ENCODE measurements at places on chromosomes 13 and 19. TPM values are rescaled to one million over a fixed set of nuclear protein-coding genes. Genes with fewer than 3 reads are reported as not detected.

The LRRC25 gene
- total RNA-seq = 0.48 TPM

The RDH8 gene
- not detected for total RNA-seq

The SEMA6B gene
- 2.0 TPM for total RNA-seq

The DHPS gene
- 34.1 TPM for total RNA-seq

GRCh38 chr13:34107806-34108205, 289.9 kb downstream of the RFC3 start:
- no peak for ATAC-seq

- ATAC-seq = peak; percentile 14
Observed at GRCh38 chr19:33260628-33261418, 35.2 kb upstream of the SLC7A10 start.

The LILRA6 gene
- total RNA-seq = not detected

GRCh38 chr13:45529758-45530157, 65.0 kb downstream of the COG3 start:
- ATAC-seq = no peak

The ADGRE3 gene
- 0.12 TPM for total RNA-seq

The PLPPR3 gene
- total RNA-seq = not detected

DNA sequence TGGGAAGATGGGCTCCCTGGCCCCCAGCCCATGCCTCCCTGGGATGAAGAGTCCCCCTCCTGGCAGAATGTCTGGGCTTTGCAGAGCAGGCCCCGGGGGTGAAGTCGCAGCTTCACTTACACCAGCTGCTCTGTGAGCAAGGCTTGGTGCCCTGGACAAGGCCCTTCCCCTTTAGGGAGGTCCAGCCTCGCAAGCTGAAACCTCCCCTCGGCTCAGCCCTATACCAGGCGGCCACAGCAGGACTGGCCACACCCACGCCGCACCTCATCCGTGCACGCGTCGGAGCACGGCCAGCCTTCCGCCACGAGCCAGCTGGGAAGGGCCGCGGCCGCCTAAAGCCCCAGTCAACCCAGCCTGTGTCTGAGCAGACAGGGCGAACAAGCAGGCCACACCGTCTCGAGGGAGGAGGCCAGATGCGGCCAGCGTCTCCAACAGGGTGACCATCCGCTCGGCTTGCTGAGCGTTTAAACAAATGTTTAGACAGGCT, 83.2 kb upstream of the MCF2L start:
- peak; percentile 94 for ATAC-seq

DNA sequence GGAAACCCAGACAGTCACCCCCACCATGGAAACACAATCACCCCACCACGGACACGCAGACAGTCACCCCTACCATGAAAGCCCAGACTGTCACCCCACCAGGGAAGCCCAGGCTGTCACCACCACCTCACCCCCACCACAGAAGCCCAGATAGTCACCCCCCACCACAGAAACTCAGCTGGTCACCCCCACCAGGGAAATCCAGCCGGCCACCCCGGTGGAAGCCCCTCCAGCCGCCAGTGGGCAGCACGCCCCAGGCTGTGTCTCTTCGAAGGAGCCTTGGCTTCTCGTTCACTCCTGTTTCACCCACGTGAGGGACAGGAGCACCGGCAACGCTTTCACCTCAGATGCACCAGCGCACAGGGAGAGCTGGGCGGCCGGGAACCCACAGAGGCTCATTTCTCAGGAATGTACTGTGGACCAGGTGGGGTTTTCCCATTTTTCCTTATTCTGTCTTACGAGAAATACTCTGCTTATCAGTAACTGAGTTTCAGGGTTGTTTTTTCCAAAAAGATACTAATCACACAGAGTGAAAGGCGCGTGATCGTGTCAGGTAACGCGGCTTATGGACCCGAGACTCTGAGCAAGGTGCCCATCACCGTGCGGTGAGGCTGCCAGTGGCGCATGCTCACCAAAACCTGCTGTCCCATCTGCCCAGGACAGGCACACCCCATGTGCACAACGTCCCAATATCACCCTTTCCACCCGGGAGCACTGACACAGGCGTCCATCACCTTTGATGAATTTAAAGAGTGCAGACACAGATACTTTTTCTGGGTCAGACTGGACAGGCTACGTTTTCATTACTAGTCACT, 28.0 kb downstream of the CARS2 start:
- ATAC-seq = no peak

- ATAC-seq = no peak
Observed at GRCh38 chr19:16591803-16592556, 19.8 kb upstream of the SLC35E1 start.

GRCh38 chr13:45522571-45522970, 57.8 kb downstream of the COG3 start:
- ATAC-seq = no peak

The RGCC gene
- total RNA-seq = 5.5 TPM

DNA sequence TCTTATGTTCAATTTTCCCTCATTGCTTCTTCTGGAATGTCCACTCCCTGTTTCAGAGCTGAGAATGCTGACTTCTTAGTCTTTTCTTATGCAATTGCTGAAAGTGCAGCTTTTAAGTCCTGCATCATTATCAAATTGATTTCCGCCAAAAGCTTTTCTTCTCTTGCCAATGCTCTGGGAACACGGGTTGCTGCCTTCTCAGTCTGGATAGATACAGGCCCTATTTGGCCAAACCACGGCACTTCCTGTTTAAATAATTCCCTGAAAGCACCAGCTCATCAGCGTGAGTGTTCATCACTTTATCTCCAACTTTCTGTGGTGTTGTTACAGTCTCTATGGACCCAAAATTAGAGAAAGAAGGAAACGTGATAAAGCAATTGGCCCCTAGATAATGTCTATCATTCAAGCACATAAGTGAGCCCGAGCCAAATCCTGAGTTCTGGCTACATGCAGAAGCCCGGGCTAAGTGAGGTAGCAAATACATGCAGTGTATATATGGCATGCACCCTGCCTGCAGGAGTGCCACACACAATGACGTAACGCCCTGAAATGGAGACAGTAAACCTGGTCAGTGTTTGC, 85.7 kb downstream of the CYSLTR2 start:
- ATAC-seq = no peak

DNA sequence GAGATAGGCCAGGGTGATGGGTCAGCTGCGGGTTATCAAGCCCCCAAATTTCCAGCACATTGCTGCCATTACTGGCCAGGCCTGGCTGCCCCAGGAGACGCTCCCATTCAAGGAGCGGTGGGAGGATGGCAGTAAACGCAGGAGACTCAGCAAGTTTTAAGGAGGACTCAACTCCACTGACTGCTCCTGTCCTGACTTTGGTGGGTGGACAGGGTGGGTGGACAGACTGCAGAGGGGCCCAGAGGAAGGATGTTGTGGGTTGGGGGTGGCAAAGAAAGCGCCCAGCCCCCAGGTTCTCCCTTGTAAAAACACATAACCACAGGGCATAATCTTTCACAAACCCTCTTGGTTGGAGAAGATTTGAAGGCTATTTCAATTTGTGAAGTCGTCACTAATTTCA, 4.4 kb downstream of the GJB6 start:
- no peak for ATAC-seq

DNA sequence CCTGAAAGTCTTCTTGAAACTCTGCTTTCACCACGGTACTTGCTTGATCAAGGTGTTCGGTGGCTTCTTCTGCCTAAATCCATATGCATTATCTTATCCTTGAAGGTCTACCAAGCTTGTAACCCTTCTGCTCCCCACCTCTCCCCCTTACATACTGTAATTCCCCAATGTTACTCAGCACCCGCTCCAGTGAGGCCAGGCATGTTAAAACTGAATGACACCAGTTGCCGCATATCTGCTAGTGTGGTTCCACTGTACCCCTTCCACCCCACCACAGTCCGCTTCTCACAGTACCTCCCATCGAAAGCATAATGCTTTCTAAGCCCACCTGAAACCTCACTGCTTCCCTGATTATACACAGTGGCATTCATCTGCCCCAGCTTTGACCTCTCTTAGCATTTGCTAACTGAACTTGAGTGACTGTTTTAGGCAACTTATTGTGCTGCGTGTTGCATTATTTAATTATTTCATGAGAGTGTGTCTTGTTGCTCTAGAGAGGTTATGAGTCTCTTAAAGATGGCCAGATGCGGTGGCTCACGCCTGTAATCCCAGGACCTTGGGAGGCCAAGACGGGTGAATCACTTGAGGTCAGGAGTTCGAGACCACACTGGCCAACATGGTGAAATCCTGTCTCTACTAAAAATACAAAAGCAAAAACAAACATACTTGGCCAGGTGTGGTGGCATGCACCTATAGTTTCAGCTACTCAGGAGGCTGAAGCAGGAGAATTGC, 87.6 kb upstream of the MBNL2 start:
- ATAC-seq = no peak

- no peak for ATAC-seq
Observed at GRCh38 chr19:14530005-14530348, 583 bp downstream of the TECR start.

GRCh38 chr13:102267191-102267590, 134.7 kb downstream of the FGF14 start:
- ATAC-seq = no peak

GRCh38 chr19:5624741-5625278, 1.9 kb downstream of the SAFB start:
- no peak for ATAC-seq

DNA sequence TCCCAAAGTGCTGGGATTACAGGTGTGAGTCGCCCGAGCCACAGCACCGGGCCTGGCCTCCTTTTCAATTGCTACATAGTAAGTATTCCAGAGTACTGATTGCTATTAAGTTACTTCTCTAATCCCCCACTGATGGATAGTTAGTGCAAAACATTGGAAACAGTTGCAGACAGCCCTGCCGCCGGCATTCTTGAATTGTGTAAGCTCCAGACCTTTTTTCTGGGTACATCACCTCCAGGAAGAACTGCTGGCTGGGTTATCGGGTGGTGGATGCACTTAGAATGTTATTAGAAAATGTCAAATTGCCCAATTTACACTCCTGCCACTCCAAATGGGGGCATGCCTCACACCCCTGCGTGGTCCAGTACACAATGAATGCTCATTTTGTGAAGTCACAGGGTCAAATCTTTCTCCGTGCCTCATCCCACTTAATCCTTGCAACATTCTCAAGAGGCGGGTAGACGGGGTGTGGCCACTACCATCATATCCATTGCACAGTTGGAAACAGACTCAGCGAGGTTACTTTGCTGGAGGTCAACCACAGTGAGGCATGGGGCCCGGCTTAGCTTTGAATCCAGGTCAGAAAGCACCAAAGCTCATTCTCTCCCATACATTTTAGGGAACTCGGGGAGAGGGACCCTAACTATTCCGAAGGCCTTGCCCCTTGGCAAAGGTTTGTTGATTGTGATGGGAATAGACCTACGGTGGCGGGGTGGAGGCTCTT, 1.0 kb upstream of the KDM4B start:
- ATAC-seq = no peak

The TSSK6 gene
- 1.4 TPM for total RNA-seq

DNA sequence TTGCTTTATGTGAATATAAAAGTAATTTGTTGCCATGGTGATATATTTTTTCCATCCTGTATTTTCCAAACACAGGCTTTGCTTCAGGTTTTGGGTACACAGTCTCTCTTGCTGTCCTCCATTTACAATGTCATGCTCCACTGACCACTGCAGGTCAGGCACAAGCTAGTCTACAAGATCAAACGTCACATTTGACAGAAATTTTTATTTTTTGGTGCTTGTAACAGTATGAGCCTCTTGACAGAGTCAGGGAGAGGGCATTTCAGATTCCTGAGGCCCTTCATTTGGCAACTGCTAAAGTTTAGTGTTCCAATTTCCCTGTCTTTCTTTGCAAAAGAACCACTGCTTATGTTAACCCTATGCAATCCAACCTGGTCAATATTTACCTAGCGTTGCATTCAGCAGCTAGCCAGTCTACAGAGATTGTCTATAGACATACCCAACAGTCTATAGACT, 175.0 kb downstream of the RFC3 start:
- ATAC-seq = no peak

DNA sequence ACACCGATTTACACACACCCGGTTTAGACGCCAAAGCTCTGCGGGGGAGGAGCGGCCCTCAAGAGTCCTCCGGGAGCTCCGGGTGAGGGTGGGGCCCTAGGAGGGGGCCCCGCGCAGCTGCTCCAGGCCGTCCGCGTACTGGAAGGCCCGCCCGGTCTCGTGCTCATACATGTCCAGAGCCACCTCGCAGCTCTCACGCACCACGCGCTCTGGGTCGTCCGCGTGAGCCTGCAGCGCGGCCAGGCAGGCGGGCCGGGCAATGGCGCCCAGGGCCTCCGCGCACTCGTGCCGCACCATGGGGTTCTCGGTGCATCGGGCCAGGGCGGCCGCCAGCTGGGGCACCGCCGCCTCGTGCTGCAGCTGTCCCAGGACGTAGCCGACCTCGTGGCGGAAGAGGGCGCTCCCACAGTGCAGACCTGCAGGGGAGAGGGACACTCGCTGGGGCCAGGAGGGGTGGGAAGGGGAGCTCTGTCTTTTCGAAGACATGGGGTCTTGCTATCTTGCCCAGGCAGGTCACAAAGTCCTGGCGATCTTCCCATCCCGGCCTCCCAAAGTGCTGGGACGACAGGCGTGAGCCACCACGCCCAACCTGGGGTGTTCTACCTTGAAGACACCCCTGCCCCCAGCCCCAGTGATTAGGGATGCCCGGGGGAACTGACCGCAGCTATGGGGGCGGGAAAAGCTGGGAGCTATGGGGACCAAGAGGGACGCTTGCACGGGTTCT, 8.3 kb upstream of the SMIM44 start:
- peak; percentile 10 for ATAC-seq

Data from esophagus mucosa (tissue), 1 donor.